Smooth muscle cell of bladder (primary cell): ENCODE measurements at places on chromosomes 2 and 18. TPM values are rescaled to one million over a fixed set of nuclear protein-coding genes. Genes with fewer than 3 reads are reported as not detected.

ST8SIA5 gene
- total RNA-seq, result under 0.01 TPM in 1 of 2 replicates, not detected in the other

CDCA7 gene
- total RNA-seq, result 0.43 and 0.55 TPM in 2 replicates

COBLL1 gene
- 4.4 and 8.0 TPM in 2 replicates for total RNA-seq

PJVK gene
- 1.8 and 2.1 TPM in 2 replicates for total RNA-seq

ERICH2 gene
- 1.2 and 1.3 TPM in 2 replicates for total RNA-seq

SIX3 gene
- not detected in 2 replicates for total RNA-seq

CD226 gene
- total RNA-seq, result 0.85 and 1.2 TPM in 2 replicates

IL1F10 gene
- not detected in 2 replicates for total RNA-seq

CYP26B1 gene
- 0.14 and 0.18 TPM in 2 replicates for total RNA-seq

CNDP1 gene
- not detected in 2 replicates for total RNA-seq

VIL1 gene
- not detected in 2 replicates for total RNA-seq

CXCR1 gene
- not detected in 2 replicates for total RNA-seq

NLRC4 gene
- total RNA-seq, result not detected in 2 replicates

NUP35 gene
- 5.7 TPM in 2 replicates for total RNA-seq

PAX8 gene
- 0.14 and 0.37 TPM in 2 replicates for total RNA-seq

GREB1 gene
- total RNA-seq, result 1.3 and 2.1 TPM in 2 replicates

CAPN14 gene
- total RNA-seq, result under 0.01 and 0.09 TPM in 2 replicates

ANKRD62 gene
- total RNA-seq, result not detected in 2 replicates

CYTIP gene
- 0.28 TPM in 1 of 2 replicates, not detected in the other for total RNA-seq

COL4A3 gene
- under 0.01 and 0.18 TPM in 2 replicates for total RNA-seq

MYO5B gene
- 0.18 and 0.28 TPM in 2 replicates for total RNA-seq

RGPD4 gene
- under 0.01 TPM in 1 of 2 replicates, not detected in the other for total RNA-seq

NCOA1 gene
- 11.9 and 12.6 TPM in 2 replicates for total RNA-seq
